ENCODE measurements at places on chromosomes 13 and 19.

GRCh38 chr19:3964256-3965194, 6.4 kb downstream of the DAPK3 start:
- DNase-seq = no peak

GRCh38 chr13:48562296-48563066, 29.6 kb upstream of the RCBTB2 start:
- DNase-seq = peak; percentile 87

DNA sequence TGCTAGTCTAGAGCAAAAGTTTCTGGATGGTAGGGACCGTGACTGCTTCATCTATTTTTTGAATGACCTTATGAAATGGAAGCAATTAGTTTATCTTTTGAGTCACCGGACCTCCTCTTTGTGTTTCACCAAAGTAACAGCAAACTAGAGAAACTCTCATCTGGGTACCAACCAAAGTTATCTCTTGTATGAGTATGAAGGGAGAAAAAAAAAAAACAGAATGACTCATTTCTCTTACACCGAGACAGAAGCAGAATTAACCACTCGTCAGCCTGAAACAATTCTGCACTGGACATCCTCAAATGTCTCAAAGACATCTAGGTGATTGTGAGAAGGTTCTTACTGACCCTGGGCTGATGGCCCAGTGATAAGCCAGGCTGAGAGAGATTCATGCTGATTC, 18.3 kb downstream of the ZNF100 start:
- DNase-seq = no peak

DNA sequence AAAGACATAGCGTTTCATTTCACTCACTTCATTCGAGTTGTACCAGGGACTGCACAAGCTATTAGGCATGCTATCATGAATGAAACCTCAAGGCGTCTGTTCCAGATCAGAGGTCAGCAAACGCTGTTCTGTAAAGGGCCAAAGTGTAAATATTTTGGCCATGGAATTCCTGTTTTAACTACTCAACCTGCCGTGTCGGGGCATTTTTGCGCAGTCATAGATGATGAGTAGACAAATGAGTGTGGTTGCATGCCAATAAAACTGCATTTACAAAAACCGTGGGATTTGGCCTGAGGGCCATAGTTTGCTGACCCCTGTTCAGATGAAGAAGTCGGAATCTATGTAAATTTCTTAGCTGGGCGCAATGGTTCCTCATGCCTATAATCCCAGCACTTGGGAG, 6.5 kb downstream of the INSR start:
- no peak for DNase-seq

DNA sequence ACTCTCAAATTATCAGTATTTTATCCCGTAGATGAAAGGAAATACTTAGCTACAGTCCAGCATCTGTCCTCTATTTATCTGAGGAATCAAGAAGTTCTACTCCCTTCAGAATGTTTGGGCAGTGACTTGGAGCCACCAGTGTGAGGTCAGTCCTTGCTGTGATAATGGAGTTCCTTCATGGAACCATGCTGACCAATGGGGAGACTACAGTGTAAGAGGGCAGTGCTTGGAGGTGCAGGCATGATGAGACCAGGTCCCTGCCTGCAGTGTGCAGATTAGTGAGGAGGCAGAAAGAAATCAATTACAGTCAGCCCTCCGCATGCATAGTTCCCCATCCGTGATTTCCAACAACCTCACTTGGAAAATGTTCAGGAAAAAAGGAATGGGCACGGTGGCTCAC, at the start of gene C19orf18:
Gene C19orf18 (minus strand): TSS at position 101 of the 400 bp plus-strand sequence. CDS start 102 bp downstream, outside the sequence.
- DNase-seq = no peak

Measured in hematopoietic multipotent progenitor cell treated with erythropoietin and hydrocortisone succinate and interleukin-3 and kit ligand, for 6 days (in vitro differentiated cells).